ENCODE measurements at places on chromosomes 7 and 10.
A peak's percentile ranks its signal among the peaks of the same experiment; 100 is the strongest.

DNA sequence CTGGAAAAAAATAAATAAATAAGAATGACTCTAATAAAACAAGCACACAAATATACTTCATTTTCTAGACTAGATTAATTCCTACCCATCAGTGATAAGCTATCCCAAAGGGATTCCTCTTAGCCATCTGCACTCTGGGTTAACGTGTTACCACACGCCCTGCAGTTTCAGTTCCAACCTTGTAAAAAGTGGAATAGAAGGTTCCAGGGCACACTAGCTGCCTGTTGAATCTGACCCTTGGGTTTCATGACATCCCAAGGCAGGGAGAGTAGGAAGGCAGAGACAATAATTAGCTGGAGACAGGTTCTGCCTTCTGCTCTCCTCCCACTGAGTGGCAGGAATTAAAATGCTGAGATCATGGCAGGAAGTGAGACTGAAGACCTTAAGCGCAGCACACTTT is 33.5 kb downstream of the SLC37A3 start:
- DNase-seq = no peak

DNA sequence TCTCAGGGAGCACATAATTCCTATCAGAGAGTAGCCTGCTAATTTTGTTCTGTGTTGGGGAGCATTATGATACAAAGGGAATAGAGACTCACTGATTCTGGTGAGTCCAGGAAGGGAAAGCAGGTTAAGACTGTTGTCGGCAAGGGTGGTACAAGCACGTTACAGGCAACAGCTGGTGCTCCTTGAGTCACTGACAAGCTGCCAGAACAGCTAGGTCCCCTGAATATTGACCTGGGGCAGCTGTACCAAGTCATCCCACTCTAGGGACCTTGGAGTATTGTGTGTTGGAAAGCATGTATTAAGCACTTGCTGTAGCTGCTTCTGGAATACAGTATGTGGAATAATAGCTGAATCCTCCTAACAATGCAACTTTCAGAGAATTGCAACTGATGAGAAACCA is 37.0 kb upstream of the GLCCI1 start:
- DNase-seq = no peak

GRCh38 chr7:128899392-128899791 is 11.1 kb downstream of the KCP start:
- DNase-seq = no peak

DNA sequence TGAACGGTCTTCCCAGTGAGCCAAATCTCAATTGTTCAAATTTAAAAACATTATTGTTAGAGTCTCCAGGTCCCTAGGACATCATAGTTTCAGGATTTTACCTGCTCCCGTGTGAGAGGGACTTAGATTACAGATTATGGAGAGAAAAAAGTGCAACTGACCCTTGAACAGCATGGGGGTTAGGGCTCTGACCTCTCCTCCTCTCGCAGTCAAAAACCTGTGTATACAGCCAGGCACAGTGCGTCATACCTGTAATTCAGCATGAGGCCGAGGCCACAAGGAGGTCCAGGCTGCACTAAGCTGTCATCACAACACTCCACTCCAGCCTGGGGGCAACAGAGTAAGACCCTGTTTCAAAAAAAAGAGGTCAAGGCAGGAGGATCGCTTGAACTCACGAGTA is 25.5 kb downstream of the BAZ1B start:
- DNase-seq = no peak

DNA sequence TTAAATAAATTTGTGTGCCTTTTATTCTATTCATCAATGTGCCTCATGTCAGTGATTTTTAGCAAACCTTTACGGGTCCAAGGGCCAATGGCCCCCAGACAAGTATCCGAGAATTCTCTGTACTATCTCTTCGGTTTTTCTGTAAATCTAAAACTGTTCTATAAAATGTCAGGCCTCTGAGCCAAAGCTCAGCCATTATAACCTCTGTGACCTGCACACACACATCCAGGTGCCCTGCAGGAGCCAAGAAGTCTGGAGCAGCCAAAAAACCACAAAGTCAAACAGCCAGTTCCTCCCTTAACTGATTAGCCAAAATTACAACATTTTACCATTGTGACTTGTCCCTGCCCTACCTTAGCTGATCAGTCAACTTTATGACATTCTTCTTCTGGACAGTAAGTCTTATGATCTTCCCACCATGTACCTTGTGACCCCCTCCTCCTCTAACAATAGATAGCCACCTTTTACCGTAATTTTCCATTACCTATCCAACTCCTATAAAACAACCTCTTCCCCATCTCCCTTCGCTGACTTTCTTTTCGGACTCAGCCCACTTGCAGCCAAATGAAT is 363.8 kb downstream of the SEMA3D start:
- DNase-seq = no peak

- no peak for DNase-seq
Observed at GRCh38 chr10:31347705-31348104, 28.7 kb downstream of the ZEB1 start.

DNA sequence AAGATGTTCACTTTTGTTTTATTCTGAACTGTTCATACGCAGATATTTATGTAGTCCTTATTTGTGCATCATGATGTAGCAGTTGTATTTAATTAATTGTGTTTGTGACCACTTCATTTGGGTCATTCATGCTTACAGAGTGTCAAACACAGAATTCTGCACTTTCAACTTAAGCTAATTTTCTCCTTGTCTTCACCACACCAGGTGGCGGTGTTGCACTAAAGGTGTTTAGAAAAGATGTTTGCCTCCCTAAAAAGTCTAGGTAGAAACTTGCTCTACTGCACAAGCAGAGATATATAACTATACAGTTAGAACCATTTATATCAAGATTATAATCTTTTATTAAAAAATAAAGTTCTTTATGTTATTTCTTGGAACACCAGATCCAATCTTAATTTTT is 1.3 kb upstream of the TAS2R38 start:
- DNase-seq = no peak

DNA sequence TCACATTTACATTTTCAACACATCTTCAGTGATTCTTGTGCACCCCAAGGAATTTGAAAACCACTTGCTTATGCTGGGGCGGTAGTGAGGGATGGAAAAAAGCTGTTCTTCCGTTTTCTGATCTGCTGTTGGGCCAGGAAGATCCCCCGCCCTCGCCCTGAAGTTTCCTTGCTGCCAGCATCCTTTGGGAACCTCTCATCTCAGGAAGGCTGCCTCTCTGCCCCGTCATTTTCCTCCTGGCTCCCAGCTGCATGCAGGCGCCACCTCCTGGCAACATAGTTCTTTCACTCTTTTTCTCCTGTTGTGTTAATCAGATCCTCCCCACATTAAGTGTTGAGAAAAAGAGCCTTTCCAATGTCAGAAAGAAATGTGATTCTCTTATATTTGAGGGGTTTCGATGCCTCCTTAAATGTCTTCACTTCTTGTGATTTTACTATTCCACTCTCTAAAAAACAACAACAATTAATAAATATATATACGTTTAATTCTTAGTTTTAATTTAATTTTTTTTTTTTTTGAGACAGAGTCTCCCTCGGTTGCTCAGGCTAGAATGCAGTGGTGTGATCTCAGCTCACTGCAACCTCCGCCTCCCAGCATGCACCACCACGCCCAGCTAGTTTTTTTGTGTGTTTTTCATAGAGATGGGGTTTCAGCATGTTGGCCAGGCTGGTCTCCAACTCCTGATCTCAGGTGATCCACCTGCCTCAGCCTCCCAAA is 122.9 kb downstream of the RALA start:
- peak; percentile 67 for DNase-seq

DNA sequence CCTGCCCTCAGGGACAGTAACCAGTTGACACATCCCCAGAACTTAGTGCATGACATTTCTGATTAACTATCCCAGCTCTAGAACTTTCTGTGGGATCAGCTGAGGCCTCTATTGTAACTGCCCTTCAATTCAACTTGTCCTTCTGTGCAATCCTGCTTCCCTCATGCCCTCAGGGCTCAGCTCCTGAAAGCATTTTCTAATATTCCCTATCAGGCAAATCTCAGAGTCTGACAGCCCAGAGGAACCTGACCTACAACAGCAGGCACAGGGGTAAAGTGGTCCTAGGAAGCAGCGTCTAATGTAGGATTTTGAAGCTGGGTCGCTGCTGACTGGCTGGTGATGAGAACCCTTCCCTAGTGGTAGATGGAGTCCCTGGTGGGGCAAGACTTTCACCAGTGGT is 13.6 kb upstream of the STN1 start:
- DNase-seq = no peak

GRCh38 chr7:124918662-124919061 is 11.0 kb downstream of the POT1 start:
- no peak for DNase-seq

GRCh38 chr10:2897619-2898508 is 169.5 kb upstream of the PFKP start:
- DNase-seq = no peak

- DNase-seq = no peak
Observed at GRCh38 chr7:431041-431440, 88.6 kb downstream of the PDGFA start.

- DNase-seq = peak; percentile 48
Observed at GRCh38 chr7:55557666-55558188, 14.6 kb downstream of the VOPP1 start.

GRCh38 chr7:49638166-49638565 is 135.3 kb upstream of the VWC2 start:
- no peak for DNase-seq

GRCh38 chr7:28390426-28390825 is 21.9 kb upstream of the CREB5 start:
- DNase-seq = no peak

GRCh38 chr10:71259815-71260501 is 47.6 kb downstream of the UNC5B start:
- DNase-seq = no peak

GRCh38 chr10:129942936-129943715 is 20.9 kb downstream of the EBF3 start:
- DNase-seq = no peak

GRCh38 chr7:121795736-121796135 is 77.2 kb upstream of the PTPRZ1 start:
- no peak for DNase-seq

DNA sequence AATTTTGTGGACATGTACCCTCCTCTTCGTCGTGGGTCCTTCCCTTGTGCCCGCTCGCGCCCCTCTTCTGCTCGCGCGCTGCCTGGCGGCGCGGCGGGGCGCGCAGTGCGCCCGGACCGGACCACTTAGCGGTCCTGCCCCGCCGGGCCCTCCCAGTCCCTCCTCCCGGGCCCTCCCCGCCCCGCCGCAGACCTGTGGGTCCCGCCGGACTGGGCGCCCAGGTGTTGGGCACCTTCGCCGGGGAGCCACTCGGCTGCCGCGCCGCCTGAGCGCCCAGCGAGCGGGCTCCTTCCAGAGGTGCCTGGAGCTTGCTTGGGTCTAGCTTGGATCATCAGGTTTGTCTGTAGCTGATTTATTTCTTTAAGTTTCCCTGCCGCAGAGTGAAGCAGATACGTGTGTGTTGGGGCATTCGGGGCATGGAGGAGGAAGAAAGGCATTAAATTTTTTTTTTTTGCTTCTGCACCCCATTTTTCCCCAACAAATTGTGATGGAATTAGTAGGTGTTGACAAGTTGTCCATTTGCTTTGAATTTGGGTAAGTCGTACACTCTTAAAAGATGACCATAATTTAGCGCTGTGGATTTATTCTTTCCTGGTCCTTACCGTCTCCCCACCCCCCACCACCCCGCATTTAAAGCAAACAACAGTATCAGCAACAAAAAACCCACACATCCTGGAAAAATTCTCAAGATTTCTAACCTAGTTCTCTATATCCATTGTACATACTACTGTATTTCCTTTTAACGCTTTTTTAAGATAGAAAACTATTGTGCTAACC is 905 bp downstream of the C1GALT1 start:
- peak; percentile 44 for DNase-seq

DNA sequence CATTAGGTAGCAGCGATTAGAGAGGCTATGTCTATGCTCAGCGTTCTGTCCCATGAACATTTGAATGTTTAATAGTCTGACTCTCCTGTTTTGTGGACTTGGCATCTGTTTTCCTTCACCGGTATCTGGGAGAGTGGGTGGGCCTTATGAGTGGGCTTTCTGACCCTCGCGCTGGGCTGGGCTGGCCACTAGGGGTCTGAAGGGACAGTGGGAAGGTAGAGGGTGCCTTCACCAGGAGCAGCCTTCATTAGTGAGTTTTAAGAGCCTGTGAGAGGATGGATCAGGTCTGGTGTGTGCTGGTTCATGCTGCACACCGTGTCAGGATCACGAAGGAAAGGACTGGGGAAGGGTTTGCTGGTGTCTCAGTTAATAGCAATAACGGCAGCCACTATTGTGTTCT is 33.4 kb downstream of the DCLRE1A start:
- no peak for DNase-seq

DNA sequence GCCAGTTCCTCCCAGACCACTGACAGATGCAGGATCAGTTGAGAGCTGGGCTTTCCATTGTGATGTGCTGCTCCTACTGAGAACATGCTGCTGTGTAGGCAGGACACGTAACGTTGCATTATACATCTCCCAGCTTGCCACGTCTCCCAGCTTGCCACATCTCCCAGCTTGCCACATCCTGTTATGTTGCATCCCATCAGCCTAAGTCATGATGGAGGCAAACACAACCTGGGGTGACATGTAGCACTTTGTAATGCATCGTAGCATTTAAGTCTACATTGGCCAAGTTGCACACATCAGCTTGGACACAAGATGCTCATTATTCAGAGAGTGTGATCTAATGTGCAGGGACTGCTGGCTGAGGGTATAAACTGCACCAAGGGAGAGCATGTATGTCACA is 73.3 kb upstream of the CHCHD3 start:
- no peak for DNase-seq

DNA sequence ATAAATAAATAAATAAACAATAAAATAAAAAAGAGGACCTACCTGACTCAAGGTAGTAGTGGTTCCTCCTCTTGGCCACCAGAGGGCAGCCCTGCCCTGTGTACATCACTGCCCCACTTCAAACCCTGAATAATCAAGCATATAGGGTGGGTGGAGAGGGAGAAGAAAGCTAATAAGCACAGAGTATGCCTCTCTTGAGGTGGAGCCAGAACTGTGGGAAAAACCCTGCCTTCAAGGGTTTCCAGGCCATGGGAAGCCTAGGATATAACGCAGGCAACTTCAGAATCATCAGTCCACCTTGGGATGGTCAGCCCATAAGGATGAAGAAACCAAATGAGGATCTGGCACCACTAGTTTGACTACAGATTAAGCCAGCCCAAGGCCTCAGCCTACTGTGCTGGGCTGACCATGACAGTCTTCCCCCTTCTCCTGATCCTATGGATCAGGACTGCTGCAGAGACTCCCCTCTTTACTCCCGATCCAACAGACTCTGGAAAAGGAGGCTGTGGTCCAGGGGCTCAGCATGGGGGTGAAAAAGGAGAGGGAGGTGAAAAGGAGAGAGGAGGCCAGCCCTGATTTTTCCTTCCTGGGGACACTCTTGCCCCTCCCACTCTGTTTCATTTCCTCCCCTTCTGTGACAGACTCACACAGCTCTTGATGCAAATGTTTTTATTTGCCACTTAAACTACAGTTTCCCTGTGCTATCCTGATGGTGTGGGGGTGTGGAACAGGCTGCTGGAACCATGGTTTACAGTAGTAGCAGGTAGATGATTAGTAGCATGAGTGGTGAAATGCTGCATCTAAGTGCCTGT is 10.1 kb downstream of the AVPI1 start:
- peak; percentile 48 for DNase-seq

GRCh38 chr10:103053659-103054581 is 135.8 kb downstream of the CNNM2 start:
- peak; percentile 49 for DNase-seq

GRCh38 chr7:38660427-38661099 is 29.4 kb upstream of the AMPH start:
- DNase-seq = peak; percentile 14
